ENCODE measurements at places on chromosomes 2 and 18. TPM values are rescaled to one million over a fixed set of nuclear protein-coding genes. Genes with fewer than 3 reads are reported as not detected.

ERMN gene
- not detected for total RNA-seq

SIX2 gene
- total RNA-seq, result 0.39 TPM

CDKL4 gene
- total RNA-seq, result not detected

TMEFF2 gene
- total RNA-seq, result 0.29 TPM

CRYGC gene
- total RNA-seq, result not detected

SLC5A7 gene
- not detected for total RNA-seq

PCARE gene
- total RNA-seq, result not detected

HRH4 gene
- not detected for total RNA-seq

ZNF804A gene
- total RNA-seq, result not detected

FAM168B gene
- 86.7 TPM for total RNA-seq

RTP5 gene
- not detected for total RNA-seq

OSBPL6 gene
- total RNA-seq, result 9.0 TPM

AKAIN1 gene
- not detected for total RNA-seq

NGEF gene
- 16.8 TPM for total RNA-seq

ERCC3 gene
- total RNA-seq, result 48.3 TPM

FOXD4L1 gene
- 0.31 TPM for total RNA-seq

Data from A549 treated with DMSO at 1 μM for 4 hours (cell line).